M059J (cell line): ENCODE measurements at places on chromosomes 2 and 18. TPM values are rescaled to one million over a fixed set of nuclear protein-coding genes. Genes with fewer than 3 reads are reported as not detected.

GRCh38 chr2:23502096-23502495 is 117.1 kb downstream of the KLHL29 start:
- no peak for DNase-seq

GRCh38 chr2:23788100-23788499 is 138.8 kb downstream of the ATAD2B start:
- DNase-seq = peak; percentile 3

The CABYR gene
- 9.4 and 12.0 TPM in 2 replicates for total RNA-seq

DNA sequence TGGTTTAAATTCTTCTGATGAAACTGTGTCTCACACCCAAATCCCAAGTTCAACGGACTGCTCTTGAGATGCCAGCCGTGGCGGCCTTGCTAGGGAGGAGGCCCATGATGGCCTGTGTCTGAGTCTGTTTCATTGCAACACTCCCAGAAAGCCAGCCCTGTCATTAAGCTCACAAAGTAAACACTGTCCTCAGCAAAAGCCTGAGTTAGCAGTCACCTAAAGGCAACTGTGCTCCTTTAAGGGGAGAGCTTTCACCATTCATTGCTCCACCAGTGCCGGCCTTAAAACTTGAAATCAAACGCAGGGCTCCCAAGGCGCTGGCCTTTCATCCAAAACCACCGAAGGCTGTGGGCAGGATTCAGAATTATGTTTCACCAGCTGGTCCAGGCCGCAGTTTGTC is 42.5 kb upstream of the PPP1CB start:
- no peak for DNase-seq

- no peak for DNase-seq
Measured at GRCh38 chr2:68594041-68594440, 49.3 kb upstream of the PROKR1 start.

GRCh38 chr2:46144133-46144800 is 152.9 kb upstream of the EPAS1 start:
- DNase-seq = no peak

GRCh38 chr18:79458917-79459803 is 63.4 kb downstream of the NFATC1 start:
- DNase-seq = no peak

DNA sequence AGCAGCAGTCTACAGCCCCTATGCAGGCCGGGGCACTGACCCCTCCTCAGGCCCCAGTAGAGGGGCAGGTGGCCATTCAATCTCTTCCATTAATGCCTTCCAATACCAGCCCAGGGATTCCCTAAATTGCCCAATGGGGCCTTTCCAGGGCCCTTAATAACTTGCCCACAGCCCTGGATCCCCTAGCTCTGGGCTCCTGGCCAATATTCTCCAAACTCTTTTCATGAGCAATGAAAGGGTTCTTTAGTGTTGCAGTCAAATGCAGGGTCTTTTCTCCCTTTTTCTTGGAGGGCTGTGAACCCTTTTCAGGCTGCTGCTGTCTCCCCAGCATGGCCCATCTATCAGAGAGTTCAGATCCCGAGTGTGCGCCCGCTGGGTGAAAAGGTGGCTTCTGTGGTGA is 41.3 kb upstream of the SLC1A4 start:
- no peak for DNase-seq

The KCNJ3 gene
- total RNA-seq = not detected in 2 replicates

DNA sequence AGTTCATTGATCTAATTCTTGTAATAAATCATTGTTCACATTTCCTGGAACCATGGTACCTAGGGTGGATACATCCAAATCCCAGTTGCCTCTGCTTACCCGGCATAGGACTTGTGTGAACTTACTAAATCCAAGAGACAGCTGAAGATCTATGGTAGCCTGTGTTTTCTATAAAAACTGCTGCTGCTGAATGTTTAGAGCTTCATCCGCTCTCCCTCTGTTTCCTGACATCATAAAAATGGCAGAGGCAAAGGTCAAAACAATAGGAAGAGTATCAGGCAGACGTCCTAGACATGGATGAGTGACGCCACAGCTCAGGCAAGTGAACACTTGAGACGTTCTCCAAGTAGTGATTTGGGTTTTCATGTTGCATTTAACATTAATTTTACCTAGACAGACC is 258.3 kb downstream of the ALPK2 start:
- no peak for DNase-seq

The DSC3 gene
- not detected in 2 replicates for total RNA-seq

- DNase-seq = peak; percentile 90
Measured at GRCh38 chr2:238644095-238645081, 203.5 kb upstream of the TWIST2 start.

- DNase-seq = no peak
Measured at GRCh38 chr2:58032016-58032763, 14.4 kb upstream of the VRK2 start.

The PSTPIP2 gene
- 0.76 and 1.3 TPM in 2 replicates for total RNA-seq

The SH3RF3 gene
- total RNA-seq = 1.9 and 2.5 TPM in 2 replicates

DNA sequence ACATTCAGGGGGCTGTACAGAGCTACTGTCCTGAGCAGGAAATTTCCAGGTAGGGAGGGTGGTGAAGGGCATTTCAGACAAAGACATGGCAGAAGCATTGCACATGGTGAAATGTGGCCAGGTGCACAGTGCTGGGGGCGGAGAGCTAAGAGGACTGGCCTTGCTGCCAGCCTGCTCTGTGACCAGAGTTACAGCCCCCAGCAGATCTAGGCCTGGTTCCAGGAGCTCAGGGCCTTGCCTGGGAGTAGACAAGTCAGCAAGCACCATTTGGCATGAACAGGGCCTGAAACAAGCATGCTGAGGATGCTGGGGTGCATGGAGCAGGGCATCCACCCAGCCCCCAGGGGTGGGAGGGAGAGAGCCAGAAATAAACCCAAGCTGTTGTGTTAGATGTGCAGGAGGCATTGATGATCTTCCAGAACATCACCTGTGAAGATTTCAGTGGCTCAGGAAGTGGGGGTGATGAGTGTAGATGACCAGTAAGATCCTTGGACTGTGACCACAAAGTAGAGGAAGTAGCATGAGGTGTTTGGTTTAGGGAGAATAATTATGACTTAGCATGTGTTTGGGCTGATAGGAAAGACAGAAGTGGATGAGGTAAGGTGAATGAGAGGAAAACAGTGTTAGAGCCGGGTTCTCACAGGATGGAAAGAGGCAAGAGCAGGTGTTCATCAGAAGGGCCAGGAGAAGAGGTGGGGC is 61.1 kb downstream of the COA5 start:
- no peak for DNase-seq

The ANTXR1 gene
- 28.2 and 38.6 TPM in 2 replicates for total RNA-seq

The CYP26B1 gene
- 4.2 and 6.8 TPM in 2 replicates for total RNA-seq
